ENCODE measurements at places on chromosomes 3 and 15. TPM values are rescaled to one million over a fixed set of nuclear protein-coding genes. Genes with fewer than 3 reads are reported as not detected.

DNA sequence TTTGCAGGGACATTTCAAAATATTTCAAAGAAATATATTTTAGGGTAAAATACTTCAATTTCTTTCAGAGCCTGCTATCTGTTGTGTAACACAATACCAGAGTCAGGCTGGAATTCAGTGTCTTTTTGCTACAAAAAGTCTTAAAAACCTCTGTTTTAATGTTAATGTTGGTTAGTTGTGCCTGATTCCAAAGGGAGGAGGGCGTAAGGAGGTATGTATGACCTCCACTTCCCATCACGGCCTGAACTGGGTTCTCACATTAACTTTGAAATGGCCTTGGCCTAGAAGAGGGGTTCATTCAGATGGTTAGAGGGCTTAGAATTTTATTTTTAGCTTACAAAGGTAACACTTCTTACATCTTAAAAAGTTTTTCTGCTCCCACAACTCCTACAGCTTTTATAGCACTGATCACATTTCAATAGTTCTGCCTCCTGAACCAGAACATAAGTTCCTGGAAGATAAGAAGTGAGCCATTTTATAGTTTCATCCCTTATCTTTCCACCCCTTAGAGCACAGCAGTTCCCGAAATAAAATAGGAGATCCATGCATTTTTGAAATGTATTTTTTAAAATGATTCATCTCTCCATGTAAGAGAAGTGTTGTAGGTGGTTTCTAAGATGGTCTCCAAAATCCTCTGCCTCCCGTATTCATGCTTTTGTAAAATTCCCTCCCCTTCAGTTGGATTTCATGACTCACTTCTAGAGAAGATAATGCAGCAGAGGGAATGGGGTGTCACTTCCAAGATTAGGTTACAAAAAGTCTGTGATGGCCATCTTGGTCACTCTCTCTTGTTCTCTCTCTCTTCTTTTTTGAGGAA is 543.1 kb upstream of the NECTIN3 start:
- no peaks in the 10 kb centered on the region for H3K4me1 ChIP-seq
- no peaks in the 10 kb centered on the region for H3K36me3 ChIP-seq
- H3K27ac ChIP-seq = no peak overlapping the region
- DNase-seq = no peak
- H3K27me3 ChIP-seq = no peaks in the 10 kb centered on the region
- H3K4me3 ChIP-seq = no peak overlapping the region

GRCh38 chr3:143170676-143171075 is 51.1 kb downstream of the CHST2 start:
- no peaks in the 10 kb centered on the region for H3K27me3 ChIP-seq
- no peak for DNase-seq
- no peaks in the 10 kb centered on the region for H3K36me3 ChIP-seq
- H3K4me3 ChIP-seq = no peak overlapping the region

The RBP2 gene
- total RNA-seq = not detected

The APOD gene
- total RNA-seq = 175 TPM

DNA sequence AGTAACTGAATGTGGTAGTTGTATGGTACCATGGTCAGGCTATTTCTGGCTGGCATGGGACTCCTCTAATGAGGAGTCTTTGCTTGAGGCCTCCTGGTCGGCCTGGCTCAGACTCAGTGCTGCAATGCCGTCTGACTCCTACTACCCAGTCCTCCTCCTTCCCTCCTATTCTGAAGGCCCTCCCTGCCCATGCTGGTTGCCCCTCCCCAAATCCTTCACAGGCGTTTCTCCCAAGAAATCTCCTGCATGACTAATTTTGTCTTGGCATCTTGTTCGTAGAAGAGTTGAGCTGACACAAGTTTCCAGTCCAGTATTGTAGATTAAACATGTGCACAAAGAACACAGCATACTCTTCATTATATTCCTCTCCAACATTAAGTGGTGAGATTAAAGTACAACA is 115.5 kb downstream of the NFKBIZ start:
- no peaks in the 10 kb centered on the region for H3K4me1 ChIP-seq
- no peak overlapping the region for H3K4me3 ChIP-seq
- H3K36me3 ChIP-seq = no peaks in the 10 kb centered on the region

The FAM81A gene
- 1.1 TPM for total RNA-seq

The CCR9 gene
- not detected for total RNA-seq

DNA sequence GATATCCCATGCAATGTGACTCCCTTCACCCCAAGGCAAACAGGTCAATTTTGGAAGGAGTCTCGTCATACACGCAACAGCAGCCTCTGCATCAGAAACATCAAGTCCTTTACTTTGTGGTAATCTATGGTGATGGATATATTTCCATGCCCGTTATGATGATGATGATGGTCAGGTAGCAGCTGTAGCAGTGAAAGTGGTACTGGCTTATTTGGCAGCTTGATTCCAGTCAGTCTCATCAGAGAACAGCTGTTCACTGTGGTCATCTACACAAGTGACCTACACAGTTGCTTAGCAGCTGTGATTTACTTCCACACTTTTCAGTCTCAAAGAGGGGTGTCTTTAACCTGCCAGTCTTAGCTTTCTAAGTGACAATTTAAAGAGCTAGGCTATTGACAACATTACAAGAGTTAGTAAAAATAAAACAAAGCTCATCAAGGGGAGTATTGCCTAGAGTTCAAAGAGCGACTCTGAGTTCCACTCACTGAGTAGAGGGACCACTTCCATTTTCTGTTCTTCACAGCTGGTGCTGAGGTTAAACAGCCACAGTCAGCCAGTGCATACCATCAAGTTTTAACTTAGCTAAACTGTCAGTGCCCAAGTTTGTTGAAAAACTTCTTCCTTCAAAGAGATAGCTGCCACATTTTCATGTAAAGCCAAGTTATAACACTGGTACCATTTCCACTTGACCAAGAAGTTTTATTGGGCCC is 587.4 kb upstream of the KCNMB2 start:
- H3K4me3 ChIP-seq = no peak overlapping the region
- no peak overlapping the region for H3K27ac ChIP-seq
- H3K27me3 ChIP-seq = no peaks in the 10 kb centered on the region
- no peak for DNase-seq

Measured in heart left ventricle (tissue), 16 donors.